HuH-7.5 (cell line): ENCODE measurements at places on chromosomes 12 and 14.

- DNase-seq, result no peak
Measured at GRCh38 chr12:132341318-132342050, 12.1 kb upstream of the GALNT9 start.

- DNase-seq, result no peak
Measured at GRCh38 chr14:66025779-66026178, 460.4 kb upstream of the CCDC196 start.

- no peak for DNase-seq
Measured at GRCh38 chr12:27344246-27344645, 11.6 kb downstream of the BMAL2 start.

DNA sequence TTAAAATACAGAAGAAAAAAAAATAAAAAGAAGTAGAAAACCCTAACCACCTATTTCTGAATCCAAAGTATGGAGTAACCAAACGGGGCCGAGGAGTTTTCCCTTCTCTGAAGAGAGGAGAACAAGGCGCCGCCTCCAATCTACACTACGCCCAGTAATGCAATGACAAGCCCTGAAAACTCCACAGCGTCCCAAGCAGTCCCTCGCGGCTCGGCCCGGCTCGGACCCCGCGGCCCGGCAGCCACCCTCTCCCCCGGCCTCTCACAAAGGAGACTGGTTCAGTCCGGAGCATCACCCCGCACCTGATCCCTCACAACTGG, 371 bp downstream of the CHD8 start:
- no peak for DNase-seq

DNA sequence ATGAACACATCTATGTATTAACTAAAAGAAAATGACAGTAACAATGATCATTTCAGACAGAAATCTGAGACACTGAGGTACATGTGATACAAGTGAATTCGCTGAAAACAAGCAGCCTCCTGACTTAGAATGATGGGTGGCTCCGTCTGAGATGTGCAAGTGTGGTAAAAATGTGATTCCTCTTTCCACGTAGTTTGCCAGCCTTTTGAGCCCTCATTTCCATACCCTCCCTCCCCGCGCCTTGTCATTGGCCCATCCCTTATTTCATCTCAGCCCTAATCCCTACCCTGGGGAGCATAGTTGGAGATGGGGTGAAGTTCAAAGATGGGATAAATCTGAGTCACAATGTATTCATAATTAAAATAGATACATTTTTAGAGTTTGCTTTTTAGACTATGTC, 107.8 kb downstream of the BMP4 start:
- no peak for DNase-seq

- no peak for DNase-seq
Measured at GRCh38 chr14:88612981-88613380, 50.1 kb downstream of the ZC3H14 start.

- DNase-seq, result no peak
Measured at GRCh38 chr14:64658201-64658600, 46.0 kb upstream of the PLEKHG3 start.

DNA sequence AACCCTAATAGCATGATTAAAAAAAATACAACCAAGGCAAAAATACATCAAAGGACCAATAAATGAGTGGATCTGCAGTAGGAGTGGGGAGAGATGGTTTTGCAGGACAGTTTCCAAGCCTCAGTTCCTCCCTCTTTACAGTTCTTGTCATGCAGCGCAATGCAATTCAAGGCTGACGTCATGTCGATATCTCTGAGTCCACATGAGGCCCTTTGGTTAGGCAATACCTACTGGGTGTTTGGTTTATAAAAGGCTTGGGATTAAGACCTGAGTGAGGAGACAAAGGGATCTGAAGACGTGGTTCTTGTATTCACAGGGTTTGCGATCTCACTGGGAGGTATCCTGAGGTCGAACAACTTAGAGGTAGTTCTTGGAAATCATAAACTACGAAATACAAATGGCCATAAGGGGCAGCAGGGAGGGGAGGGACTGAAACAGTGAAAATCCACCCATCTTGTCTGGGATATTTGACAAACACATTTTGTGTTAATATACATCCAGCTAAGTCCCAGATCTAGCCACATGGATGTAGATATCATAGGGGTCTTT, 441.0 kb downstream of the FUT8 start:
- no peak for DNase-seq

GRCh38 chr12:49230176-49230804, 34.6 kb upstream of the TUBA1C start:
- no peak for DNase-seq

DNA sequence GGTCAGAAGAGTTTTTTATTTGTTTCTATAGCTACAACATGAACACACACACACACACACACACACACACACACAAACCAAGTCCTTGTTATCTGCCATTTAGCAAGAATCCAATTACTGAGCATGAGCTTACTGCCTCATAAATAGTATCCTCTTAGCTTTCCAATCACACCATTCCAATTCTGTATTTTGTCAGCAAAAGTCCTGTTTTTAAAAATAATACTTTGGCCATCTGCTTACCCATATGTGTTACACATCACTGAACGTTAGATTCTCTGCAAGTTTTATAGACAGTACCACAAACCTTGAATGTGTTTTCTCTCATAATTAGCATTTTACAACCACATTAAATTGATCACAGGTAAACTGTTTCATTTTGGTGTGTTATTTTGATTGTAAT, 1905.4 kb upstream of the FLRT2 start:
- DNase-seq, result no peak

- DNase-seq, result no peak
Measured at GRCh38 chr14:55426891-55427290, 13.5 kb downstream of the TBPL2 start.

GRCh38 chr12:76108356-76108755, 23.9 kb upstream of the NAP1L1 start:
- DNase-seq, result no peak

DNA sequence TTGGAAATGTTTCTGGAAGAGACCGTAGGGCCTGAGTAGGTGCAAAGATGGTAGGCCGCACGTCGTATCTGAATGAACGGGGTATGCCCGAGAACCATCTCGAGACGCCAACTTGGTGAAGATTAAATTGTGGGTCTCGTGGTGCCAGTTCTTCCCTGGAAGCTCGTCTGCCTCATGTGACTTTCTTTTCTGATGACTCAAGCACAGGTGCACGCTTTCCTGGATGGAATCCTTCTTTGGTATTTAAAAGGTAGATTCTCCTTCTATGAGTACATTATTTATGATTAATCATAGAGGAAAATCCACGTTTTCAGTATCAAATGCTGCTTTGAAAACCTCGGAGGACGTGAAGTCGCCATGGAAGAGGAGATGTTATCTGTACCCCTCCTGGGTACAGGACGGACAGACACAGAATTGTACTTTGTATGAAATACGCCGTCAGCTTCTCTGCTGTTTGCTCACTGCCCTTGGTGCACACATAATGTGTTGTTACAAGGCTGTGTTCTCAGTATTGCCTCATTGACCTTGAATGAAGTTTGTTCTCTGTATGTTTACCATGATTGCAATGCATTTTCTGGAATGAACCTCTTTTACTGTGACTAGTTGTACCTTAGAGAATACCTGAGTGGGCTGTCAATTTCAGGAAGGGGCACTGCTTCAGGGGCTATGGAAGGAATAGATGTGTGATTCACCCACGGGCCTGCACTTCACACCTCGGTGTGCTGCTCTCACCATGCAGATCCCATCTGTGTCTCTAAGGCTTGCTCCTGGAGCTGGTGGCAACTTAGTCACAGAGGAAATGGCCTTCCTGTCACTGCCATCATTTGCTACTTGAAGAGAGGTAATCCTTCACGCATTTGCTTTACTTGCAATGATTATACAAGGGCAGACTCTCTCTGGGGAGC, 137.3 kb upstream of the RTL1 start:
- DNase-seq, result peak; percentile 13

DNA sequence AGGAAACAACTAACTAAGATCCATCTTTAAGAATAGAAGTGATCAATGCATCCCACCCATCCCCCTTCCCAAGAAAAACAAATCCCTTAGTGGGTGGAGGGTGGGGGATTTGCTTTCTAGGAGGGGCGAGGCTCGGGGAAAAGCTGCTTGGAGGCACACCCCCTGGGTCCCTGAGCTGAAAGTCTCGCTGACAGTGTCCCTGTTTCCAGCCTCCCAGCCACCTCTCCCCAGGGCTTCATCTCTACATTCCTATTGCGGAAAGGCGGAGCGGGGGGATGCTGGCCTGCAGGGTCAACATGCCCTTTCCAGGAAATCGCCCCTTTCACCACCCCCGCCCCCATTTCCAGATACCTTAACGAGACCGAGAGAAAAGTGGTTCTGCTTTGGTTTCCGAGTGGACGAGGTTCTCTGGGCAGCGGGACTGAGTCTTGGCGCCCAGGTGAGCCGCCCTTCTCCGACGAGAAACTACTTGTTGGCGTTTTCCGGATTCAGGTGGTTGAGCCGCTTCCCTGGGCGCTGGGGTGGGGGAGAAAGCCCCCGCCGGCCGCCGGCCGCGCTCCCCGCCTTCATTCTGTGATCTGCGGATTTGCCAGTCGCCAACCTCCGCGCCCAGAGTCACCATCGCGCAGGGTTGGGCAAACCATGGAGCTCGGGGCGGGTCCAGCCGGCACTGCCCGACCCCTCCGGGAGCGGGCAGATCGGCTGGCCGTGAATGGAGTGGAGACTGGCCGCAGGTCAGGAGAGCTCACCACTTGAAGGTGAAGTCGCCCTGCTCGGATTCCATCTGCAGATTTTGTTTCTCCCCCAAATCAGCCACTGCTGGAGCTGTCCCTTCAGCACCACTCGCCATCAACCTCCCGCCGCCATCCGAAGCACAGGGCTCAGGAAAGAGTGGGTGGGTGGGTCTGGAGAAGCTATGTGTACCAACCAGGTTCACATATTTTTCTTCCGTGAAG, 505 bp downstream of the KCNC2 start:
- peak; percentile 59 for DNase-seq

DNA sequence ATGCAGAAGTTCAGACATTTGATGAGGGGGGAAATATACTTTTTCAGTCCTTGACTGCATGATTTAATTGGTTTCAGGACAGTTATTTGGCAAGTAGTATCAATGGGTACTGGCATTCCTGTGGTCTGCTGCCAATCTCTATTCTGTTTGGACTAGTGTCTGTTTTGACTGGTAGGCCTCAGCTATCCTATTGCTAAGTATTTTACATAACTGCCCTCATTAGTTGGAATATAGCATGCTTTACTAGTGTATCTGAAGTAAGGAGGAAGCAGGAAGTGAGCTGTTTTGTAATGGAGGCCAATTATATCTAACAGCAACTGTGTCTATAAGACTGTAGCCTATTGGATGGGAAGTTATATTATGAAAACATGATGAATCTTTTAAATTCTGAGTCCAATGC, 104.3 kb downstream of the FLRT2 start:
- no peak for DNase-seq

GRCh38 chr12:109033239-109034196, 12.7 kb upstream of the SVOP start:
- DNase-seq, result no peak

GRCh38 chr14:101948666-101949216, 15.6 kb upstream of the DYNC1H1 start:
- no peak for DNase-seq

DNA sequence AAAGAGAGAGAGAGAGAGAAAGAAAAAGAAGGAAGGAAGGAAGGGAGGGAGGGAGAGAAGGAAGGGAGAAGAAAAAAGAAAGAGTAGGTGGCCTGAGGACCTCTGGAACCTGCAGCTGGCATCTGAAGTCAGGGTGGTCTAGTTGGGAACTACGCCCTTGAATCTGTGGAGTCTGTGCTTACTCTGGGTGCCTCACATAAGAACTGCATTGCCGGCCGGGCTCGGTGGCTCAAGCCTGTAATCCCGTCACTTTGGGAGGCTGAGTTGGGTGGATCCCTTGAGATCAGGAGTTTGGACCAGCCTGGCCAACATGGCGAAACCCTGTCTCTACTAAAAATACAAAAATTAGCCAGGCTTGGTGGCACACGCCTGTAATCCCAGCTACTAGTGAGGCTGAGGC, 10.0 kb upstream of the NRDE2 start:
- no peak for DNase-seq

DNA sequence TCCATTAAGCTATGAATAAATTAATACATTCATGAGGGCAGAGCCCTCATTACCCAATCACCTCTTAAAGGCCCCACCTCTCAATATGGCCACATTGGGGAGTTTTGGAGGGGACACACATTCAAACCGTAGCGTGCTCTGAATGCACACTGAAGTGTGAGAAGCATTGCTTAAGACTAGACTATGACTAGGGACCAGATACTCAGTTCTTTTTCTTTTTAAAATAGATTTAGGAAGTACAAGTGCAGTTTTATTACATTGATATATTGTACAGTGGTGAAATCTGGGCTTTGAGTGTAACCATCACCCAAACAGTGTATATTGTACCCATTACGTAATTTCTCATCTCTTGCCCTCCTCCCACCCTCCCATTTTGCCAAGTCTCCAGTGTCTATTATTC, 21.0 kb upstream of the JDP2 start:
- DNase-seq, result no peak

- DNase-seq, result no peak
Measured at GRCh38 chr14:90819734-90820393, 3.6 kb upstream of the TTC7B start.

DNA sequence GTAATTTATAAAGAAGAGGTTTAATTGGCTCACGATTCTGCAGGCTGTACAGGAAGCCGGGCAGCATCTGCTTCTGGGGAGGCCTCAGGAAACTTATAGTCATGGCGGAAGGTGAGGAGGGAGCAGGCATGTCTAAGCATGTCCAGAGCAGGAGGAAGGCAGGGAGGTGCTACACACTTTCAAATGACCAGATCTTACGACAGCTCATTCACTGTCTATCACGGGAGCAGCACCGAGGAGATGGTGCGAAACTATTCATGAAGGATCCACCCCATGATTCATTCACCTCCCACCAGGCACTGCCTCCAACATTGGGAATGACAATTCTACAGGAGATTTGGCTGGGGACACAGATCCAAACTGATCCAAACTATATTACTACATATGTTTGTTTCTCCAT, 10.0 kb downstream of the SFSWAP start:
- no peak for DNase-seq
